Right renal pelvis (tissue), 4 donors: ENCODE measurements at places on chromosomes 7 and 10.

- no peak for DNase-seq
Observed at GRCh38 chr10:2989292-2989947, 77.9 kb upstream of the PFKP start.

DNA sequence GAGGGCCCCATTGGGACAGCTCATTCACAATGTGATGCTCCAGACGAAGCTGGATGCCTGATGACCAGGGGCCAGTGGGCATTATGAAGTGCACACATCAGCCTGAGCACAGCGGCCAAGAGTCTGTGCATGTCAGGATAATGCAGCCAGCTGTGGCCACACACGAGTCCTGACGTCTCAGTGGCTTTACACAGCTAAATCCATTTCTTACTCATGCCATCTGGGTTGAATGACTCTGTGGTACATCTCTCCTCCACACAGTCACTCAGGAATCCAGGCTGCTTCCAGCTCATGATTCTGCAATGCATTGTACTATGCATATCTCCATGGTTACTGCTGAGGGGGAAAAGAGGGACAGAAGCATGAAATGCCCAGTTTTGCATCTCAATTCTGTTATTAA is 123.6 kb downstream of the PRLHR start:
- no peak for DNase-seq

GRCh38 chr10:123318516-123318915 is 164.3 kb downstream of the BUB3 start:
- DNase-seq: no peak

DNA sequence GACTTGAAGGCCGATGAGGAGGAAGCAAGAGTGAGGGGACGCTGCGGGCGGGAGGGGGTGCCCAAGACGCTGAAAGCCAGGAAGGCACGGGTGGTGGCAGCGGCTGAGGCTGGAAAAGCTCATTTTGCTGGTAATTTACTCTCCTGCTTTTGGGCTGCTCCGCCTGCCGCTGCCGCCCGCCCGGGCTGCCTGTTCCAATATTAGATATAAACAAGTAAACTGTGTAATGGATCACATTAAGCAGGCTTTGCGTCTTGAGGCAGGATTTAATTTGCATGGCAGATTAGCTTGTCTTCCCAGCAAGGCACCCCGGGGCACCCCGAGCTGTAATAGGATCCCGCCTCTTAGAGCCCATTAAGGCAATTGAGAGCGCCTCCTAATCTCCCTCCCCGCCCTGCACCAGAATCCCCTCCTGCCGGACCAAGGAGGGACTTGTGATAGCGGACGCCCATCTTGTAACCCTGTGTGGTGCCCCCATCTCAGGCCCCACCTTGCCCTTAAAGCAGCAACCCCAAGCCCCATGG is 46.1 kb upstream of the SLF2 start:
- DNase-seq: no peak

GRCh38 chr10:52637592-52637991 is 135.0 kb downstream of the MBL2 start:
- DNase-seq: no peak

DNA sequence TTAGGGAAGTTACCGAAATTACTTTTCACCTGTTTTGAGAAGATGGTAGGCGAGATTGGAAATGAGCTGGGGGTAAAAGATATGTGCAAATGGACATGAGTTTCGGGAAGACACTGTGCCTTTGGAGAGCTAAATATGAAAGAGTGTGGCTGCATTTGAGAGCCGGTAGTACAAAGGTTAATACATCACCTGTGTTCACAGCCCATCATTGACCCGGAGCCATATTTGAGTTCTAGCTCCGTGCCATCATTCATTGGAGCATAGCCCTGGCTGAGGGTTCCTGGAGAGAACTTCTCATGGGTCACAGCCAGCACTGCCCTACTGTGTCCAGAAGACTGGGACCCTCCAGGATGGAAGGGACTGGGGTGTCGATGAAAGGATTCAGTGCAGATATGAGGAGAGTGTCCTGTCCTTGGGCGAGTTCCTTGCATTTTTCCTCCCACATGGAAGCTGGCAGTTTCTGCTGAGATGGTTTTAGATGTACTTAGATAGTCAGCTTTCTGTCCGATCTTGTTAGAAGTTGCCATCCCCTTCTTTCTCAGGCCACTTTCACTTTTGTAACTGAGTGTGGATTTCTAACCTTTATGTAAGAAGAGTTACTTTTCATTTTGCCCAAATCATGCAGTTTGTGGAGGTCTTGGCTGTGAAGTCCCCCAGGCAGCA is 138.8 kb downstream of the JCAD start:
- DNase-seq: no peak

- DNase-seq: no peak
Observed at GRCh38 chr10:127275272-127275671, 78.9 kb upstream of the INSYN2A start.

GRCh38 chr7:95169678-95170077 is 154.7 kb downstream of the PON1 start:
- DNase-seq: no peak

GRCh38 chr7:37193087-37193774 is 255.4 kb downstream of the ELMO1 start:
- no peak for DNase-seq

- DNase-seq: no peak
Observed at GRCh38 chr7:41885748-41886147, 182.9 kb upstream of the INHBA start.

DNA sequence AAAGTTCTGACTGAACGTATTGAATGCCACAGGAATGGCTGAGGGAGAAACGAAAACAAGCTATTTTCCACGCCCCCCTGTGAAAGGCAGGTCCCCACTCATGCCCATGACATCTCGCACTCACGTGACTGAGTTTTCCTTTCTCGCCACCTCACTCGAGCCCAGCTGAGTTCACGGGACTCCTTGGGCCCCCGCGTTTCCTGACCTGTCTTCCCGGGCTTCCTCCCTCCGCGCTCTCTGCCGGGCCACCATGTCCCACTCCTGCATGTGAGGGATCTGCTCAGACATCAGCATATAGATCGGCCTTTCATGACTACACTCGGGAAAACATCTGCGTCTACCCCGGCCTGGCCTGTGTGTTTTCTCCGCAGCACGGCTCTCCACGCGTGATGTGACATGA is 226.0 kb upstream of the ADARB2 start:
- no peak for DNase-seq

DNA sequence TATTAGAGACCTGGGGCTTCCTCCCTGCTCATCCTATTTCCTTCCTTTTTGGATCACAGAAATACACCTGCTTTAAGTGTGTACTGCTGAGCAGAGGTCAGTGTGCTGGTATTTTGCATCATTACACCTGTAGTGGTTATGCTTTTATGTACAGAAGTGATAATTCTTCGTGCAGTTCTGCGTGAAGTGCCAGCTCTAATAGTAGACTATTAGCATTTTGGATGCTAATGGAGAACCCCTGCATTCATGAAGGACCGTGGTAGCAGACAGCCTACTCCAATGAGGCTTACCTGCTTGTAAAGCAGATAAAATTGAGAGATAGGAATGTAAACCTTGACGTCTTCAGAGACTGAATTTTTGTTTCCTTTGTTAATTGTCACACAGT is 114.3 kb downstream of the CDK14 start:
- no peak for DNase-seq

DNA sequence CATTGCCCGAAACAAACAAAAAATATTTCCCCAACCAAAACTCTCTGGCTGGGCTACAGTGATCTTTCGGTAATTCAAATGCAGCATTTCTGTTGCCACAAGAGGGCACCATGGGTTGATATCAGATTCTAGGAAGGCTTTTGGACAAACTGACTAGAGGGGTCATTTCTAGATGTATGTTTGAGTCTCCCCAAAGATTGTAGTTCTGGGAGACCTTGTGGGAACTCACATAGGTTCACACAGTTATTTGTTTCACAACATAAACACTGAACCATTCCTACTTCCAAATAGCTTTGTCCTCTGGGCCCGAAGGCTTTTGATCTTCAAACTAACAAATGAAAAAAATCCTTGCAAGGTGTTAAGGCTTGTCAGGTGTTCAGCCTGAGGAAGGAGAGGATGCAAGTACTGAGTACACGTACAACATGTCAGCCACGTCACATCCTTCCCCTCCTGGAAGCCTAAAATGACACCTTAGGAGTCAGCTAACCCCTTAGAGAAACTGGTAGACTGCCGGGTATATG is 37.0 kb upstream of the IL15RA start:
- DNase-seq: peak; percentile 23

DNA sequence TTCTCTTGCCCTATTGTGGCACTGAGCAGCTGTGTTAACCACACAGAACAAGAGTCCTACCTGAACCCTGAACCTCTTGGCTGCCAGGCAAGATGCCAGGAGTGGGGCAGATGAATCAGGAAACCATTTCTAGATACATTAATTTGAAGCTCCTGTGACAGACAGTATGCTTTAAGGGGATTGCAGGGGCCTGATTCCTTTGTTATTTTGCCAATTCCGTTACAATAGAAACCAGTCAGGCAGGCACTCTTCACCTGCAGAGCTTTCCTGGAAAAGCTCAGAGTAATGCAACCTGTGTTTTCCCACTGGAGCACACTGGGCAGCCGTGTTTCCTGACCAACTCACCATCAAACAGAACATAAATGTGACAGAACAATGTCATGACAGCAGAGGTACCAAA is 233.1 kb downstream of the BMPER start:
- no peak for DNase-seq

DNA sequence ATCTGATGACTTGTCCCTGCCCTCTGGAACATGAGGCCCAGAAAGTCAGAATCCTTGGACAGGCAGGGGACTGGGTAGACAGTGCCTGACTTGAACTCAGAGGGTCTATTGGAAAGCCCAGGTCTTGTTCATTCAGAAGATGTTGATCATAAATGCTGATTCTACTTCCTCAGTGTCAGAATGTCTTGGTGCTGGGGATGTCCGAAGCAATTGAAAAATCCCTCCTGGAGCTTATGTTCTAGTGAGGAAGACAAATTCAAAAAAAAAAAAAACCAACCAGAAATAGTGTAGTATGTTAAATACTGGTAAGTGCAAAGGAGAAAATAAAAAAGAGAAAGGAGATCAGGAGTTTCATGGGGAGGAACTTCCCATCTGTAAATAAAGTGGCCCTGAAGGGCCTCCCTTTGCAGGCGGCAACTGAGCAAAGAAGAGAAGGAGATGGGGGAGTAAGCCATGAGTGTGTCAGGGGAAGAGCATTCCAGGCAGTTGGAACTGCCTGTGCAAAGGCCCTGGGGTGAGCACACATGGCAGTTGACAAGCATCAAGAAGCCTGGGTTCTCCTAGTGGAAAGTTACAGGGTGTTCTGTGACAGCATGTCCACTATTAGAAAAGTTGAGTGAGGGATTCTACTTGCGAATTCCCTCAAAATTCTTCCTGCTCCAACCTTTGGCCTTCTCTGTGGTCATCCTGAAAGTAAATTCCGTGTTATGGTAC is 30.7 kb downstream of the TSPAN15 start:
- no peak for DNase-seq

DNA sequence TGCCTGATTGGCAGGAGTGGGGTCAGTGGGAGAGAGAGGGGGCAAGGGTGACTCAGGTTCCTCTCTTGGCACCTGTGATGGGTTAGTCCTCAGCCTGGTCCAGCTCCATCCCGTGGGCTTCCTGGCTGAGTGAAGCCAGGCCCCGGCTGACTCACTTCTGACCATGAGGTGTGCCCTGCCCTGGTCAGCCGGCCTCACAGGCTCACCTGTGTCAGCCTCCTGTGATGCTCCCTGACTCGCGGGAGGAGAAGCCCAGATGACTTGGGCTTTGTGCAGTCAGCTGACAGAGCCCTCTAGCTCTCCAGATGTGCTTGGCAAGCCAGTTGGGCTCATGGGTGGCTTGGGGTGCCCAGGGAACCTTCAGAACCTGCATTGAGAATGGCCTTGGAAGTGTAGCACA is 16.0 kb upstream of the PPIF start:
- no peak for DNase-seq

- no peak for DNase-seq
Observed at GRCh38 chr10:120705309-120705708, 145.9 kb upstream of the WDR11 start.

- DNase-seq: no peak
Observed at GRCh38 chr7:101557978-101558741, 70.9 kb downstream of the MYL10 start.

DNA sequence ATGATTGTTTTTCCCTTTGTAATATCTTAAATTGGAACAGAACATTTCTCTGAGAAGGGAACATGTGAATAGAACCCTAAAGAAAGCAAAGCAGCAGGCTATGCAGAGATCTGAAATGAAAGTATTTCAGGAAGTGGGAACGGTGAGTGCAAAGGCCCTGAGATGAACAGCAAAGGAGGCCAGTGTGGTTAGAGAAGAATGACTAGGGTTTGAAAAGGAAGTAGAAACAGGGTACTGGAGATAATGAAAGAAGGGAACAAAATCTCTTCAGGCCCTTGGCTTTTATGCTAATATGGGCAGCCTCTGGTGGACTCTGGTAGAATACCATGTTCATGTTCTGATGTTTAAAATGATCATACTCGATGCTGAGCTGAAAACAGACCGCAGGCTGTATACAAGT is 22.2 kb downstream of the ARHGAP21 start:
- DNase-seq: no peak

- DNase-seq: no peak
Observed at GRCh38 chr10:91340613-91341362, 69.4 kb upstream of the HECTD2 start.

DNA sequence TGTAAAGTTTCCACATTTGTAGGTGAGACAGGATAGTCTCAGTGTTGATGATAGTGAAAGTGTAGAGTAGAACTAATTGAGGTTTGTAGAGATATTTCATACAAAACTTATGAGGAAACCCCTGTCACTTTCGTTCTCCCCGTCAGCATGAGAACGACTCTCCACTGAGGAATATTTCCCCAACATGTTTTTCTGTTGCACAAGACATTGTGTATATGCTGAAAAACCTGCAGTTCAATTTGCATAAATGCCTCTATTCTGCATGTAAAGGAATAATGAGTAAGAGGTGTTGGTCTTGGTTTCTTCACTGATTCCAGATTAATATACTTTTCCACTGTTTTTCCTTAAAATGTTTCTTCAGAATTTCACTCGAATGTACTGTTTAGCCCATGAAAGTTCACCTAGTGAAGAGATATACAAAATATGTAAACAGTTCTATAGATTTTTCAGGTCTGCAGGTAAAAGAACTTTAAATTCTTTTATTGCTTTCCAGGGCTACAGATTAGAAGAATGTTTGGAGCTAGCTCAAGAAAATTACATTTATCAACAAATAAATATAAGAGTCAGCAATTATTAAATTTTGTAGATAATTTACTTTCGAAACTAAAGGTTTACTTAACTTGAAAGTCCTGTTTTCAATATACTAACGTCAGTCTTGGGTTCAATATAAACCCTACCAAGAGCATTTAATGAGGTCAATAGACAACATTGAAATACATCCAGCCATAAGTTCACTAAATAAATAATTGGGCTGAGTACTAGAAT is 37.2 kb downstream of the HEPACAM2 start:
- no peak for DNase-seq

- no peak for DNase-seq
Observed at GRCh38 chr7:70325509-70326101, 727.3 kb downstream of the AUTS2 start.

GRCh38 chr10:48833674-48834073 is 106.0 kb downstream of the LRRC18 start:
- DNase-seq: no peak

GRCh38 chr10:124546957-124547646 is 85.5 kb downstream of the LHPP start:
- DNase-seq: no peak
